EH (cell line): ENCODE measurements at places on chromosomes 6 and 20.
A peak's percentile ranks its signal among the peaks of the same experiment; 100 is the strongest.

GRCh38 chr6:36916126-36916525, 30.4 kb downstream of the C6orf89 start:
- DNase-seq, result peak; percentile 22

GRCh38 chr20:43558412-43559146, at the start of gene SGK2:
SGK2 (plus strand) TSS chr20:43559027; CDS start chr20:43566496, 7,469 bp downstream.
- DNase-seq, result peak; percentile 18

DNA sequence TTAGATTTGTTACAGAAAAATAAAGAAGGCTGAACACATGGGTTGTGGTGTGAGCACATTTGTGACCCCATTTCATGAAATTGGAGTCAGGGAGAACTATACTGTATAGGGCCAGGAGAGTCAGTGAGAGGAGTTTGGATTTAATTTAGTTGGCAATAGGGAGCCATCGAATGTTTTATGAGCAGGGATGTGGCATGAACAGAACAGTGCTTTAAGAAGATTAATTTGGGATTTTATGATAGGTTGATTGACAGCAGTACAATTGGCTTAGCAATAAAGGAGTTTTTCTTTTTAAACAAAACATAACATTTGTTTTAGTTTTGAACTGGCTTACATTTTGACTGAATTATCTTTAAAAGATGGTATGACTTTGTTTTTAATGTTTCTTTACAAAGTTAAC, 105.6 kb upstream of the GLP1R start:
- no peak for DNase-seq

- DNase-seq, result no peak
Measured at GRCh38 chr20:21661488-21662055, 43.9 kb upstream of the PAX1 start.

DNA sequence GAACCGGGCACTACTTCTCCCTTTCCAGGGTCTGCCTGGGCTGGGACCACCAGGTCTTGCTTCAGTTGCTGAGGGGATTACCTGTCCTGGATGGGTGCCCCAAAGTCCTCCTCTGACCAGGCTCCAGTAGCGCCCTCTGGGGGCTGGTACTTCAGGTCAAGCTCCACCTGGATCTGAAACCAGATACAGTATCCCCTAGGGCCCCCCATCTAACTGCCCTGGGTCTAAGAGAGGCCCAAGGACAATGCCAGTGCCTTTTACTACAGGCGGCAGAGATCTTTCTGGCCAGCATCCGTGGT, 11.2 kb upstream of the SPAG4 start:
- peak; percentile 15 for DNase-seq

- DNase-seq, result no peak
Measured at GRCh38 chr6:51301962-51302361, 483.3 kb downstream of the TFAP2B start.

DNA sequence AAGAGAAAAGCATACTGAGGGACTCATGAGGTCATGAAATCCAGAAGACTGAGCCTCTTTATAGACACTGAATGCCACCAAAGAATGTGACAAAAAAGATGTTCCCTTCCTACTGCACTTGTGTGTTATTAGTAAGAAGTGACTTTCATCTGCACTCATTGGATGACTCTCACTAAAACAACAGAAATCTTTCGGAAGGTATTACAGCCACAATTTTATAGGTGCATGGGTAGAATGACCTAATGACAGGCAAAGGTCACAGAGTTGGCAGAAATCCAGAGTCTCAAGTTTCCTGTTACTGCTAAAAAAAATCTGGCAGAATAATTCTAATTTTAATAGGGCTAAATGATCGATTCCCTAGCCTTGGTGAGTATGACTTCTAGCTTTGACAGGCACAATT, 13.3 kb downstream of the PKHD1 start:
- DNase-seq, result no peak

DNA sequence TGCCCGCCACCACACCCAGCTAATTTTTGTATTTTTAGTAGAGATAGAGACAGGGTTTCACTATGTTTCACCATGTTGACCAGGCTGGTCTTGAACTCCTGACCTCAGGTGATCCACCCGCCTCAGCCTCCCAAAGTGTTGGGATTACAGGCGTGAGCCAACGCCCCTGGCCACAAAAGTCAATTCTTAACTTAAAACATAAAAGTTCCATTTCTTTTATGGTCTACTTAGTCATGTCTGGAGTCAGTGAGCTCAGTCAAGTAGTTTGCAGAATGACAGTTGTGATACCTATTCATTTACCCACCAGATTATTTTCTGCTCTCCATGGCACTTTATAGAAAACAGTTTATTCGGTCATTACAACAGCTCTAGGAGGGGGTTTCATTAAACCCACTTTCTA, 103.1 kb upstream of the ESR1 start:
- DNase-seq, result no peak

DNA sequence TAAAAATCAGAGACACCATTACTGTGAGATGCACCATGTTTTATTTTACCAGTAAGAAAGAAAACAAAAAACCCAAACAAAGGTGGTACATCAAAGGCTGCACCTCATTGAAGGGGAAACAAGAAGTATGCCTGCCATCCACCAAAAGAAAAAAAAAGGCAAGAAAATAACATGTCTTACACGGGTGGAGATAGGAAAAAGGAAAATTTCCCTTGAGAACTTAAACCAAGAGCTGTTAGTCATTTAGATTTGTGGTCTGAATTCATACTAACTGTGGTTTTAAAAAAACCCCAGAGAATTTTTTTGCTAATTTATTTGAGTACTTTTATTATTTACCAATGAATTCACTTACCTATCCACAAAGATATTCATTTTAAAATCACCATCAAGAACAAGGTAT, 144.0 kb downstream of the LRRC1 start:
- DNase-seq, result peak; percentile 36
